K562 (cell line): ENCODE measurements at places on chromosomes 6 and 20. TPM values are rescaled to one million over a fixed set of nuclear protein-coding genes. Genes with fewer than 3 reads are reported as not detected.

DNA sequence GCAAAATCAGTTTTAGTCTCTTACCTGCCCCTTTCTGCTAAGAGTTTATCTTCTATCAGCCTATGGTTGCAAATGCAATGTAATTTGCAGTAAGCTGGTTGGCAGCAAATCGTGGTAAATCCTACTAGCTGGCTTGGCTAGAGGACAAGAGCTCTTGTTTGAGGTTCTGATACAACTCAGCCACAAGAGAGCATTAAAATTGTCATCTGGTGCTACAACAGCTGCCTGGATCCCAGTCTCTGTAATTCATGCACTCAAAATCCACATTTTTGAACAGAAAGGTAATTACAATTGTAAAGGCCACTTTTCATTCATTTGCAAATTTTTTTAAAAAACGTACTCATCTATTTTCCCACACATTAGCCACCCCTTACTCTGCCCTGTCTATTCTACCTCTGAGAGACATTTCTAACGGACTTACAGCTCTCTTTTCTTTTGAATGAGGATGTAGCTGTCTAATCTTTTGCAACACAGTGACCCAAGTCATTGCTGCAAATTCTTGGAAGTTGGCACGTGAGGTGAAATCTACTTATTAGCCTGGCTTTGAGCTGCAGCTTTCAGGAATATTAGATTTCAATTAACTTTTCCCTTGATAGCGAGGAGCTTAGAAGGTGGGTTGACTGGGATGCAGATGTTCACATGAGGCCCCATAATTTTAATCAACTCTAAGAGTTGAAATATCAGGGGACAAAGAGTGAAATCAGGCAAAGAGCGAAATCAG, 54.0 kb upstream of the FAM184A start:
- DNase-seq = no peak

- DNase-seq = no peak
Measured at GRCh38 chr6:135195522-135195921, 14.4 kb downstream of the MYB start.

DNA sequence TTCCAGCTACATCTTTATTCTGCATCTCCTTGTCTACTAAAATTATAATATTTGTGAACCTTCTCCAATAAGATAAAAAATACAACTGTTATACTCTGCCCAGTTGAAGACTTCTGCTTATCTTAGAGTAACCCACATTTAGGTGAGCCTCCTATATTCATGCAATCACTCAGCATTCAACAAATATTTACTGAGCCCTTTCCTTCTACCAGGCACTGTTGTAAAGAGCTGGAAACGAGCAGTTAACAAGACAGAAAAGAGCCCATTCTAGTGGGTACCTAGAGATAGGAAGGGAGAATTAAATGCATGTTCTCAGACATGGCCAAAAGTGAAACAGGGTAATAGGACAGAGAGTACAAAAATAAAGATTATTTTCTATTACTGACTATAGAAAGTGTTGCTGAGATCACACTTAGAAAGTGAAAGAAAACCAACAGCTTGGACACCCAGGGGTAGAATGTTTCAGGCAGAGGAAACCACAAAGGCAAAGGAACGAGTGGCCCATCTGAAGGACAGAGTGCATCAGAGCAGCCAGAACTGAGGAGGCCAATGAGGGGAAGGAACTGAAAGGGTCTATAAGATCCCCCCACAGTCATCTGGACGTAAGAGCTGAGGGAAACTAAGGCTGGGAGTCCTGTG, 50.8 kb upstream of the SMLR1 start:
- no peak for DNase-seq

- DNase-seq = no peak
Measured at GRCh38 chr6:138028893-138029292, 78.3 kb downstream of the PERP start.

DNA sequence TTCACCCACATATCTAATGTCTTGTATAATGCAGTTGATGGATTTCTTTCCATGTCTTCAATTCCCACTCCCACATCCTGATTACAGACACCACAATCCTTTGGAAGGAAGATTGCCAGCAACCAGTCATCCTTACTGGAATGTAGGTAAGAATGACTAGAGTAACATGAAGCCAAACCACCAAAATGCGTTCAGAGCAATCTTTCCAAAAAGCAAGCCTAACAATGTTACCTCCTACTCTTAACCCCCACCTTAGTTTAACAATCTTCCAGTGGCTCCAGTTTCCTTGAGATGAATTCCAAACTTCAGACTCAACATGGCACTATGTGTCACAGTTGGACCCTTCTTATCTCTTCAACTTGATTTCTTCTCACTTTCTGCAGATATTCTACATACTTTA, 685.6 kb downstream of the DOK5 start:
- DNase-seq = no peak

GRCh38 chr6:158597565-158597964, 37.7 kb downstream of the TMEM181 start:
- no peak for DNase-seq

The OR2J3 gene
- not detected in 2 replicates for polyA plus RNA-seq

- DNase-seq = no peak
Measured at GRCh38 chr6:22764496-22764895, 195.1 kb downstream of the HDGFL1 start.

GRCh38 chr6:146202570-146202969, 173.7 kb downstream of the GRM1 start:
- no peak for DNase-seq

GRCh38 chr20:15682690-15683089, 890.6 kb downstream of the KIF16B start:
- no peak for DNase-seq

- no peak for DNase-seq
Measured at GRCh38 chr6:11414176-11414963, 123.2 kb upstream of the TMEM170B start.

DNA sequence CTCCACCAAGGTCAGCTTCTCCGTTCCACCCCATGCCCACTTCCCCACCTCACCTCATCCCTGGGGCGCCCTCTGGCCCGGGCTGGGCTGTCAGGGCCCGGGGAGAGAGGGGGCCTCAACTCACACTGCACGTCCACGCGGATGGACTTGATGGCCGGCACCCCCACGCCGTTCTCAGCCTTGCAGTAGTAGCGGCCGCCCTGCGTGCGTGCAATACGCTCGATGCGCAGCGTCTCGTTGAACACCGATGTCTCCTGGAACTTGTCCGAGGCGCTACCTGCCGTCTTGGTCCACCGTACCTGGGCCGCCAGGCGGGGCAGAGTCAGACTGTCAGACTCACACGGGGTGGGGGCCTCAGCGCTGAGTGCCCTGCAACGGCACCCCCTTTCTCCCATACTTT, 39.6 kb downstream of the MDGA1 start:
- DNase-seq = no peak

DNA sequence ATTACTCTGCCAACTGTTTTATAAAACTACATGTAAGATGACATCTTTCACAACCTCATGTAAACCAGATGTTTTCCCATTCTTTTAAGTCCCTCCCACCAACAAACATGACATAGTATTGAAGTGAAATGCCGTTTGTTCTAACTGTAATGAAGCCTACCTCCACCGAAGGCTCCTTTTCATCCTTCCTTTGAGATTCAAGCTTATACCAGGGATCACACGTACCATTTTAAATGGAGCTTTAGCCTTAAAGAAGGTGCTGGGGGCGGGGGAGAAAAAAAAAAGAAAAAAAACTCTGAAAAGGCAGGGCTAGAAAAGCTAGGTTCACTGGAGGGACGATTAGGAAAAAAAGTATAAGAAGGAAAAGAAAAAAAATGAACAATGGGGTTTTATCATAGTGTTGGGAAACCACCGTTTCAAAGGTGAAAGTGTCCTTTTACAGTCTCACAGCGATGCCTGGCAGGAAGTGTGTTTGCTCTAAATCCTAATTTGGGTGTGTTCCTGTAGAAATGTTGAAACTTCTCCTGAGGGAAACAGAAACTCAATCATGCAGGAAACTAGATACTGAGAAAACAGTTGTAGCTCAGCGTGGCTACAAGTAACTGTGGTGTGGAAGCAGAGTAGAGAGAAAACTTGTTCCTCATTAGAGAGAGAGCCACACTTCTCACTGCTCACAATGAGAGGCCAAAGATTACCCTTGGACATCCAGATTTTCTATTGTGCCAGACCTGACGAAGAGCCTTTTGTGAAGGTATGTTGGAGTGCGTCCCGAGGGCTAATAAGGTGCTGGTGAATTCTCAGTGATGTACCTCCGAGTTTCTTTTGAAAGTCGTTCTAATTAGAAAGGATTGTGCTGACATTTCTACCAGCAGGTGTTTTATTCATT, 37.6 kb upstream of the HINT3 start:
- DNase-seq = no peak

The PBX2 gene
- polyA plus RNA-seq = 117 and 134 TPM in 2 replicates

DNA sequence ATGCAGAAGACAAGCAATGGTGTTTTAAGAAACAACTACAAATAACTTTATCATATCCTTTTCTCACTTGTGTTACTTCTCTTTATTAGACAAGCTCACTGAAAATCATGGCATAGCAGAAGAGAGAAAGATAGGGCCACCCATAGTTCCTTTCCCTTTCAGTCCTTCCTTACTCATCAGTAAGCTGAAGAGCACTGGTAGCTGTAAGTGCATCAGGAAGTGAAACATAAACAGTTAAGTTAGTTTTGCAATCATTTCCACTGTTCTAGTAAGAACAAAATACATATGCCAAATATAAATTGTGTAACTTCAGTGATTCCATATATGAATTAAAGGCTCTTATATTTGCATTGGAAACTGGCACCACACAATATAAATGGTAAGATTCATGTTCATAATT, 220.1 kb downstream of the HACE1 start:
- DNase-seq = no peak

- no peak for DNase-seq
Measured at GRCh38 chr6:99138445-99138844, 190.7 kb upstream of the FBXL4 start.

- DNase-seq = no peak
Measured at GRCh38 chr6:157229132-157229618, 94.1 kb downstream of the TMEM242 start.

DNA sequence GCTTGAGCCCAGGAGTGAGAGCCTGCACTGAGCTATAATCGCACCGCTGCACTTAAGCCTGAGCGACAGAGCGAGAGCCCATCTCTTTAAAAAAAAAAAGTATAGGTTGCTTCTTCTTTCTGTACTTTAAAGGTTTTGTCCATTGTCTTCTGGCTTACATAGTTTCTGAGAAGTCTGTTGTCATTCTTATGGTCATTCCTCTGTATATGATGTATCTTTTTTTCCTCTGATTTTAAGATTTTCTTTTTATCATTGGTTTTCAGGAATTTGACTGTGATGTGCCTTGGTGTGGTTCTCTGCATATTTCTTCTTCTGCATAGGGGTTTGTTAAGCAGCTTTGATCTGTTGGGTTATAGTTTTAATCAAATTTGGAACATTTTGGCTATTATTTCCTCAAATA, 29.1 kb downstream of the QRSL1 start:
- DNase-seq = no peak

The ALDH8A1 gene
- 0.03 TPM in 2 replicates for polyA plus RNA-seq

GRCh38 chr6:149852180-149852579, 12.0 kb downstream of the LRP11 start:
- no peak for DNase-seq

The OR2J1 gene
- not detected in 2 replicates for polyA plus RNA-seq

GRCh38 chr6:127586372-127586771, 9.4 kb downstream of the C6orf58 start:
- DNase-seq = no peak
